NCI-H1105 (cell line): ENCODE measurements at places on chromosomes 13 and 19.

GRCh38 chr13:94209117-94209516, 270.4 kb downstream of the DCT start:
- no peak for DNase-seq

DNA sequence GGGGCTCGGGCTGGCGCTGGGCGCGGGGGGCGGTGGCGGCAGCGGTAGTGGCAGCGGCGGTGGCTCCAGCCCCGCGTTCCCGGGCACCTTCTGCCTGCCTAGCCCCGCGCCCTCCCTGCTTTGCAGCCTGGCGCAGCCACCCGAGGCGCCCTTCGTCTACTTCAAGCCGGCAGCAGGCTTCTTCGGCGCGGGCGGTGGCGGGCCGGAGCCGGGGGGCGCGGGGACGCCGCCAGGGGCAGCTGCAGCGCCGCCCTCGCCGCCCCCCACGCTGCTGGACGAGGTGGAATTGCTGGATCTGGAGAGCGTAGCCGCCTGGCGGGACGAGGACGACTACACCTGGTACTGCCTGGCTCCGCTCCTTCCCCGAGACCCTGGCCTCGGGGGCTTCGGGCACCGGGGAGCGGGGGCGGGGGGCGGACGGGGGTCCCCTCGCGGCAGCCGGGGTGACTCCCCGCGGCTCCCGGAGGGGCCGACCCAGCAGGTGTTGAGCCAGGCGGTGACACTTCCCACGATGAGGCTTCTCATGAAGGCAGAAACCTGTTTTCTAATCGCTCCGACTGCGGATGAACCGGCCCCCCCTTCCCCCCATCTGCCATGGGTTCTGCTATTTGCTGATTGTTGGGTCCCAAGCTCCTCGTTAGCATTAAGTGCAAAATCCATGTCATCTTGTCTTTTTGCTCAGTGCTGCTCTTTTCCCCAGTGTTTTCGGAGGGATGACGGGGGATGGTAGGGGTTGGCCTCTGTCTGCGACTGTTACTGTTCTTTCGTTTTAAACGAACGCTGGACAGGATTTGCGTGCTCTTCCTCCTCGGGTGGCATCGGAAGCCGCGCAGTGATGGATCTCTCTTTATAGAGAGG, 943 bp downstream of the SLAIN1 start:
- no peak for DNase-seq

DNA sequence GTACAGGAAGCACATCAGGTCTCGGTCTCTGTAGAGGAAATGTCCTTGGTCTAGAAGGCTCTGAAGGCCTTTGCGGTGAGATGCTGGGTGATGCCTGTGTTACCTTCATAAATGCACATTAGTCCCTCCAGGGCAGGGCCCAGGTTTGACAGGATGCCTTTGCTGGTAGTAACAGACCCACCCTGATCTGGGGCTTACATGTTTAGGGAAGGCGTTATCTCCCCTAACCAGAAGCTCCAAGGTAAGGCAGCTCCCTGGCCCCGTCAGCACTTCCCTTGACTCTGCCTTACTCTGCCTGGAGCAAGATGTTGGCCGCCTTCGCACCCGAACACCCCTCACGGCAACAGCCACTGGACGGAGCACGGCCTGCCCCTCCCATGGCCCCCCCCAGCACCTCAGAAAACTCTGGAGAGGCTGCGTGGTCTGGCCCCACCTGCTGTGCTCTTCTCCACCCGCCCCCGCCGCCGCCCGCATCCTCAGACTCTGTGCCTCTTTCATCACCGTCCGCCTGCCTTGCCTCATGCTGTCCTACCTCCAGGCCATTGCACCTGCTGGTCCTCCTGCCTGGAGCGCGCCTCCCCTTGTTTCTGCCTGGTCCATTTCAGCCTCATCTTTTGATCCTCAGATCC, 9.1 kb downstream of the AP2A1 start:
- DNase-seq = no peak

DNA sequence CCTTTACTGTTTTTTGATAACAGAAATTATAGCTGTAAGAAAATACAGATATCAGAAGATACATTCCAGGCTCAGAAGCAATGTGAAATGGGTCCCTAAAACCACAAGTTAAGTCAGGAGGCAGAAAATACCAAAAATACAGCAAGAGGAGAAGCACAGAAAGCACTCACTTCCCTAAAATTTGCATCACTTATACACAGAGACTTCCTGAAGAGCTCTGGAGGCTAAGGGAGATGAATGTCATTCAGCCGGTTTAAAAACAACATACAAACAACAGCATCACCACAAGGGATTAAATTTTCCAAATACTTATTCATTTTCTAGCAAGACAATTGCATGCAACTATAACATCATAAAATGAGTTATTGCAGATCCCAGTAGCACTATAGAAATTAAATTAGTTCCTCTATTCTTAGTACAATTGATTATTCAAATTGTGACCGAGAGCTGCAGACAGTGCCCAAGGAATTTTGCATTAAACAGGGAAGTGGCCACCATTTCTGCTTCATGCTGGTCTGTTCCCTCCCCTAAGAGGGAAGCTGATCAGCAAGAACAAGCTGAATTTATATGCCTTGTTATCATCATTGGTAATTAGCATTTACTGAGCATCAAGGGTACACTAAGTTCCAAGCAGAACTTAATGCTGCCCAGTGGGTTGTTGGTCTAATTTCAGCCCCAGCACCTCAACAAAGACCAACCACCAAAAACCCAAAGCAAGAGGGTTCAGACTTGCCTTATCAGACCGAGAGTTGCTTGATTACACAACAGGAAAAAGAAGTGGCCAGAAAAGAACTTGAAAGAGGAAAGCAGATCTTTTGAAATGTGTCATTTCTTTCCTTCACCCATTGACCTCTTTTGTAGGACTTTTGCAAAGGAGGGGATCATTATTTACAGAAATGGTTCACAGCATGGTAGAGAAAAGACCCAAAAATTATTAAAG, 140.7 kb downstream of the KCTD12 start:
- no peak for DNase-seq

- no peak for DNase-seq
Observed at GRCh38 chr13:29541400-29541799, 54.1 kb downstream of the SLC7A1 start.

GRCh38 chr19:49801966-49802661, 11.0 kb downstream of the FUZ start:
- peak; percentile 67 for DNase-seq

DNA sequence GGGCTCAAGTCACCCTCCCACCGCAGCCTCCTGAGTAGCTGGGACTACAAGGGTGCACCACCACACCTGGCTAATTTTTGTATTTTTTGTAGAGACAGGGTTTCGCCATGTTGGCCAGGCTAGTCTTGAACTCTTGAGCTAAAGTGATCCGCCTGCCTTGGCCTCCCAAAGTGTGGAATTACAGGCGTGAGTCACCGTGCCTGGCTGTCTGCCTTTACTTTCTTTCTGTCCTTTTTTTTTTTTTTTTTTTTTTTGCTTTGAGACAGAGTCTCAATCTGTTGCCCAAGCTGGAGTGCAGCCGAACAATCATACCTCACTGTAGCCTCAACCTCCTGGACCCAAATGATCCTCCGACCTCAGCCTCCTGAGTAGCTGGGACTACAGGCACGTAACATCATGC, 25.0 kb upstream of the OR1M1 start:
- no peak for DNase-seq

- peak; percentile 69 for DNase-seq
Observed at GRCh38 chr19:45076029-45076850, at the start of gene ZNF296. ZNF296 (minus strand) TSS chr19:45076478; CDS start chr19:45076373, 105 bp downstream.

GRCh38 chr19:2627319-2627829, 75.1 kb downstream of the GNG7 start:
- no peak for DNase-seq

- DNase-seq = peak; percentile 41
Observed at GRCh38 chr19:56350416-56351045, 35.9 kb upstream of the ZSCAN5A start.

- peak; percentile 78 for DNase-seq
Observed at GRCh38 chr13:101751488-101751887, 299.0 kb downstream of the ITGBL1 start.

DNA sequence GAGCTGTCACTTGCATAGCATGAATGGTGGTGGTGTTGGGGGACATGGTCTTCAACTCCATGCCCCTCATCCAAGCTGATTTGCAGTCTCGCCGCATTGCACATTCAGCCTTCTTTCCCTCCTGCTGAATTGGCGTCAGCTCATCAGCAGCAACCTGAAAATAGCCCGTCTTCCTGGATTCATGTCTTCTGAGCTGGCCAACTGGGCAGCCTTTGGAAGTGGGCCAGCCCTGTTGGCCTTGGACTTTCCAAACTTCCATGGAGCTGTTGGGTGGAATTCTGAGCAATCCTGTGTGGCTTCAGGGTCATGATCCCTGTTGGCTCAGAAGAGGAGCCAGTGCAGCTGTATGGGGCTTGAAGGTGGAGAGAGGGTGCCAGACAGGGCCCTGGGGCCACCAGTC, 68.8 kb downstream of the ZNF536 start:
- DNase-seq = no peak

GRCh38 chr13:45219938-45220375, 19.1 kb upstream of the KCTD4 start:
- no peak for DNase-seq

GRCh38 chr13:33296793-33297425, 11.4 kb upstream of the STARD13 start:
- no peak for DNase-seq

DNA sequence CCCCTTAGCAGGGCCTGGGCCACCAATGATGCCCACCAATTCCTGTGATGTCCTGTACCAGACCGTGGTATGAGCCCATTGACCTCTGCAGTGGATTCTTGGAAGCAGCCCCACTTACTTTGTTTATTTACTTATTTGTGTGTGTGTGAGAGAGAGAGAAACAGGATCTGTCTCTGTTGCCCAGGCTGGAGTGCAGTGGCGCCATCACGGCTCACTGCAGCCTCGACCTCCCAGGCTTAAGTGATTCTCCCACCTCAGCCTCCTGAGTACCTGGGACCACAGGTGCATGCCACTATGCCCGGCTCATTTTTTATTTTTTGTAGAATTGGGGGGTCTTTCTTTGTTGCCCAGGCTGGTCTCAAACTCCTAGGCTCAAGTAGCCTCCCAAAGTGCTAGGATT, 13.0 kb downstream of the MYO9B start:
- DNase-seq = no peak

DNA sequence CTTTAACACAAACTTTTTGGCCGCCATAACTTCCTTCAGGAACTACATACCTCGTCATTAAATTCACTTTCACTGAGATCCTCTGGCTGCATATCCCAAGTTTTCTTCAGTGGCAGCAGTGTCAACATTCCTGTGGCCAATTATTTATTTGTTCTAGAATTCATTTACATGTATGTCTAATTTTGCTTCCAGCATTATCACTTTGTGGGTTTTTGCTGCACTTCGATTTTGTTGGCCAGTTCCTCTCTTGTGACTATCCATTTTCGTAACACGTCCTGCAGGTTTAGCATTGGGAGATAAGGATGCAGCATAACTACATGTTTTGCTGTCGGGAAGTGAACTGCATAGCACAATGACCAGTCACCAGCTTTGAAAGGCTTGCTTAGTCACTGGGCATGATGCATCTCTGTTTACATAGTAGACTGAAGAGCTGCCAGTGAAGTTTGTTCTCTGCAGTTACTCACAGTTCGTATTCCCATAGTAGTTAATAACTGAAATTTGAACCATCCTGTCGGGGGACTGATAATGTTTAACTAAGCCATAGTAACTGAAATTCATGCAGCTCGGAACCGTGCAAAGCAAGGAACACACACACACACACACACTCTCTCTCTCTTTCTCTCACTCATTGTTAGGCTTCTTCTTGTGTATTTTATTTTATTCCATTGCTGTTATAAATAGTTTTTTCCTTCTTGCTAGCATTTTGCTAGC, 28.3 kb downstream of the ZNF507 start:
- no peak for DNase-seq

DNA sequence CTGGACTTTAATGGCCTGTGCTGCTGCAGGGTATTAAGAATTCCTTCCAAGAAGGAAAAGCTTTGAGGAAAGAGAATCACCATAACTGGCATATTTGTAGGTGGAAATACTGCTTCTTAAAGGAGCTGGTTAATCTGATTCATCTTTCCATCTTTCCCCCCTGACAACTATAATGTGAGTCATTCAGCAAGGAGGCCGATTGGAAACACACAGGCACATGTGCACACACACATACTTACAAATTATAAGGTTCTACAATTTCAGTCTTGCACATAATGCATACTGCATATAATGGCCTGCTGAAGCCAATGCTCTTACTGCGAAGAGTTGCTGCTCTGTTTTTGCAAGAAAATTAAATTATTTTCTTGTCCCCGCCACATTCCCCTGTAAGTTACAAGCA, 78.8 kb upstream of the TPP2 start:
- no peak for DNase-seq

GRCh38 chr13:27446986-27447583, 3.3 kb downstream of the MTIF3 start:
- DNase-seq = no peak

DNA sequence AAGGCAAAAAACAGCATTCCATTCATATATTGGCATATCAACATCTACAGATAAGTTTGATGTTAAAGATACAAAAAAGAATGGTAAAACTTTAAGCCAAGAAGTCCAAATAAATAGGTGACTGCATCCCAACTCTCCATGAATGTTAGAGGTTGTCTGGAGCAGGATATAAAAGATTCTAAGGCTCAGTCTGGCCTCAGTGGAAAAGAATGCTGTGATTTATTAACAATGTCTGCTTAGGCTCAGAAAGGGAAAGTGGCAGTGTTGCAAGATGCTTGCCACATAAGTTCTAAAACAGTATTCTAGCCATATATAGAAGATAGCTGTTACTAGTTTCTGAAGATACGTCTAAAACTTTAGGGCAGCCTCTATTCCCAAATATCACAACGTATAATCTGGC, 179.8 kb upstream of the NBEA start:
- DNase-seq = no peak

DNA sequence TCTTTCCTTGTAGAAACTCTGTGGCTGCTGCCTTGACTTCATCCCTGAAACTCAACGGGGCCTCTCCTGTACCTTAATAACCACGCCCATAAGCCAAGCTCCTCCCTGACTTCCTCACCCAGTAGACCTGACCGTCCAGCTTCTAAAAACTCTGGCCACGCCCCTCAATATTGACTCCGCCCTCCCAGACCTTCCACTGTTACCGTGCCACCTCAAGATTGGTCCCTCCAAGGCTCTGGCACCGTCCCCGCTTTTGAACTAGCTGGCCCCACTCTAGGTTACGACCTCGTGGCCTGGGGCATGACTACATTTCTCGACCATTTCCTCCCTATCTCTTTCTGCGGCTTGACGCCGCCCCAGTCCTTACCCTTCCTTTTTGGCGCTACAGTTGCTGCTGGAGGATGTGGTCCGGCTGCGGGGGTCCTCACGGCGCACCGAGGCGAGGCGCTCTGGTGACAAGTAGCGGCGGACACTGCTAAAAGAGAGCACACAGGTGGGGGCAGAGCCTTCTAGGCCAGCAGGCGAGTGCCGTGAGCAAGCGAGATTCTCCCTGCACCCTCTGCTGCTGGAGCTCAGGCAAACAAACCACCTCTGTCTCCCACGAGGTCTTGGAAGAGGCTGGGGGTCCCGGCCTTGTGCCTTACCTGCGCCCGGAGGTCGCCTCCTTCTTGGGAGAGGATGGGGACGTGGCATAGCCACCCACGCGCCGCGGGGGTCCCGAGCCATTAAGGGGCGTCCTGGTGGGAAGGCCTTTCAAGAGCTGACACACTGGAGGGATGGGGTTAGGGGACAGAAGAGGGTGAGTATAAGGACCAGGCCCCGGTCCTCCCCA, 2.3 kb upstream of the EML2 start:
- DNase-seq = peak; percentile 87

GRCh38 chr19:3359015-3359918, 7.1 kb upstream of the NFIC start:
- DNase-seq = no peak
